ENCODE measurements at places on chromosomes 3 and 15.

DNA sequence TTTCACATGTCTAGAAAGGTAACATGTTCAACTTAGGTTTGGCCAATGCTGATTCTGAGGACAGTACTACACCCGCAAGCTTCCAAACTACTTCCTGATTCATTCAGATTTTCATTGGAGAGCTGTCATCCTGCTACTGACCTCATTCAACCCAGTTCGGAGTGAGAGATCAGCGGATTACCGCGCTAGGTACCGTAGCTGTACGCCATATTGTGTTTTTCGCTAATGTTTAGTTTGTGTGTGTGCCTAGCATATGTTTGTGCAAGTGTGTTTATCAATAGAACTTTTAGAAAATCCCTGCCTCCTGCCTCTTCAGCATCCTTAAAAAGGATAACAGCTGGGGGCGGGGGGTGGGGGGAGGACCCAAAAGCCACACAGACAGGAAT, 1.1 kb downstream of the ZBTB20 start:
- no peaks in the 10 kb centered on the region for H3K36me3 ChIP-seq
- H3K4me1 ChIP-seq: no peaks in the 10 kb centered on the region
- no peak for DNase-seq
- peak overlapping the region; percentile 77 for H3K4me3 ChIP-seq

- no peaks in the 10 kb centered on the region for H3K4me1 ChIP-seq
- H3K27ac ChIP-seq: no peak overlapping the region
- no peak for DNase-seq
- no peaks in the 10 kb centered on the region for H3K36me3 ChIP-seq
Observed at GRCh38 chr3:74883690-74884089, 269.2 kb upstream of the CNTN3 start.

- no peak overlapping the region for H3K27ac ChIP-seq
- H3K4me1 ChIP-seq: no peaks in the 10 kb centered on the region
- no peak overlapping the region for H3K4me3 ChIP-seq
- no peaks in the 10 kb centered on the region for H3K27me3 ChIP-seq
- no peak for DNase-seq
Observed at GRCh38 chr3:146626403-146627122, 21.4 kb upstream of the PLSCR5 start.

- H3K4me3 ChIP-seq: no peak overlapping the region
- H3K4me1 ChIP-seq: peaks cover 10% of the 10 kb centered on the region
- H3K36me3 ChIP-seq: no peaks in the 10 kb centered on the region
- H3K27ac ChIP-seq: no peak overlapping the region
- H3K27me3 ChIP-seq: no peaks in the 10 kb centered on the region
Observed at GRCh38 chr3:194083637-194084224, 52.2 kb upstream of the HES1 start.

GRCh38 chr3:117842086-117842485, 1132.5 kb downstream of the TUSC7 start:
- no peaks in the 10 kb centered on the region for H3K27me3 ChIP-seq
- H3K27ac ChIP-seq: no peak overlapping the region
- no peak for DNase-seq
- no peaks in the 10 kb centered on the region for H3K4me1 ChIP-seq

All from H1 (cell line).